SK-N-SH (cell line): ENCODE measurements at places on chromosomes 5 and 9. TPM values are rescaled to one million over a fixed set of nuclear protein-coding genes. Genes with fewer than 3 reads are reported as not detected.

Gene GLDC
- polyA plus RNA-seq: 4.1 TPM in 2 replicates

Gene CAVIN4
- polyA plus RNA-seq: 0.54 and 0.73 TPM in 2 replicates

Gene ENTR1
- 71.3 and 75.0 TPM in 2 replicates for polyA plus RNA-seq

Gene BTF3
- polyA plus RNA-seq: 458 and 492 TPM in 2 replicates

GRCh38 chr9:38183994-38184568, 115.1 kb upstream of the SHB start:
- no peak overlapping the region for H3K27ac ChIP-seq
- H3K4me1 ChIP-seq: no peaks in the 10 kb centered on the region
- no peaks in the 10 kb centered on the region; the same call in 1 of the 2 replicates for H3K27me3 ChIP-seq
- DNase-seq: no peak
- H3K4me3 ChIP-seq: no peak overlapping the region

GRCh38 chr5:58499231-58499630, 8.0 kb downstream of the GAPT start:
- H3K36me3 ChIP-seq: no peaks in the 10 kb centered on the region
- no peak overlapping the region for H3K27ac ChIP-seq
- DNase-seq: no peak
- H3K27me3 ChIP-seq: no peaks in the 10 kb centered on the region; the same call in 1 of the 2 replicates

DNA sequence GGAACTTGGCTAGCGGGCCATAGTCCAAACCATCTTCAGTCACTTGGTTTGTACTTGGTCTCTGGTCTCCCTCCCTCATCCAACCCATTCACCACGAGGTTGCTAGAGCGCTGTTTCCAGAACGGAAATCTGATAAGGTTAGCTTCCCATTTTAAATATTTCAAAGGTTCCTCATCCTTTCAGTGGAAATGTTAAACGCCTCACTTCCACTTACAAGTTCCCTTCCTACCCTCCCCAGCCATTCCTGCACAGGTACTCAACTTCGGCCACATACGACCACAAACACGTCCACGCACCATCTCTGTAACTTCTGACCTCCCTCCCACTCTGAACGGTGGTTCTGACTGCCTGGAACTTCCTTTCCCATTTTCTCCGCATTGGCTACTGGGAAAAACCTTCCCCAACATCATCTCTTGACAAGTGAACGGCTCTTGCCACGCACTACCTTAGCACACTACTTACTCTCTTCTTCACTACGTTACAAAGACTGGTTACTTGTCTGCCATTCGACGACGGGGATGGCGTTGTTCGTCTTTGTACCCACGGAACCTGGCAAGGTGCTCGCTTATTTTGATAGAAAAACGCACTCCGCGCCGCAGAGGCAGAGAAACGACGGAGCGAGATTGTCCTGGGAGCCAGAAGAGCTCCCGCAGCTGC, 629 bp downstream of the CCNH start:
- H3K4me3 ChIP-seq: peak overlapping the region; percentile 74
- H3K27me3 ChIP-seq: no peaks in the 10 kb centered on the region
- peaks cover 11% of the 10 kb centered on the region for H3K4me1 ChIP-seq
- peak overlapping the region; percentile 88 for H3K27ac ChIP-seq

DNA sequence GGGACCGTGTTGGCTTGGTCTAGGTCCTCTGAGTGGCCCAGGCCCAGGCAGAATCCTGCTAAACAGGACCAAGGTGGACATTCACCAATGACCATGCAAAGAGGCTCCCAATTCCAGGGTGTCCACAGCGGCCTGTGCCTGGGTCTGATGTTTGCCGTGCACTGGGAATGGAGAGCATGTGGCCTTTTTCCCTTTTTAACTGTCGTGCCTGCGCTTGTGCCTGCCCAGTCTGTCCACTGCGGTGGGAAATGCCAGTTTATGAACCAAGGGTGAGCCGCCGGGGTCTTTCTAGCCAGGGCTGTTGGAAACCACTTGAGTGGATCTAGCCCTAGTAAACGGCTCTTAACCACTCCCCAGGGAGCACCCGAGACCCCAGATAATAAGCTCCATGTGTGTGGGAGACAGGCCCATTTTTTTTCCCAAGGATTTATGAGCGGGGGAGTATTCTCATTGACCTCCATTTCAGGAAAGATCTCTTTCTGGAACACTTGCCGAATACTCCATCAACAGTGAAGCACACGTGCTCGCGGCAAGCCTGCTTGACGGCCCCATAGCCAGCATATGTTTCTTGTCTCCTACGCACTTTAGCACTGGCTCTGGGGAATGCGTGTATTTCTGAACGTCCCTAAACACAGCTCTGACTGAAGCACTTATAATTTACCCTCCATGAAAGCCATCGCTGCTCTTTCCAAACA, 93.2 kb upstream of the PHYKPL start:
- no peak for DNase-seq
- H3K27ac ChIP-seq: no peak overlapping the region
- H3K36me3 ChIP-seq: no peaks in the 10 kb centered on the region
- no peak overlapping the region for H3K4me3 ChIP-seq
